Activated T-cell treated with anti-CD3 and anti-CD28 coated beads, Interleukin-2, amount 50 U/mL, for 1 hour (primary cell): ENCODE measurements at places on chromosomes 4 and X.
A peak's percentile ranks its signal among the peaks of the same experiment; 100 is the strongest.

GRCh38 chr4:110837896-110838450 lies 215.1 kb upstream of the PITX2 start:
- DNase-seq: no peak

GRCh38 chrX:13298836-13299235 lies 21.0 kb downstream of the ATXN3L start:
- DNase-seq: no peak

GRCh38 chrX:110399966-110400365 lies 41.3 kb downstream of the RTL9 start:
- DNase-seq: no peak

- DNase-seq: no peak
Measured at GRCh38 chrX:121160987-121161386, 113.6 kb downstream of the GLUD2 start.

GRCh38 chr4:52750819-52751486 lies at the start of gene ERVMER34-1:
Gene ERVMER34-1, minus strand, starts transcription at chr4:52751425. Its CDS starts 5,905 bp downstream, at chr4:52745520.
- DNase-seq: peak; percentile 23
